Stimulated activated naive CD4-positive, alpha-beta T cell (primary cell): ENCODE measurements at places on chromosomes 5 and 9.

DNA sequence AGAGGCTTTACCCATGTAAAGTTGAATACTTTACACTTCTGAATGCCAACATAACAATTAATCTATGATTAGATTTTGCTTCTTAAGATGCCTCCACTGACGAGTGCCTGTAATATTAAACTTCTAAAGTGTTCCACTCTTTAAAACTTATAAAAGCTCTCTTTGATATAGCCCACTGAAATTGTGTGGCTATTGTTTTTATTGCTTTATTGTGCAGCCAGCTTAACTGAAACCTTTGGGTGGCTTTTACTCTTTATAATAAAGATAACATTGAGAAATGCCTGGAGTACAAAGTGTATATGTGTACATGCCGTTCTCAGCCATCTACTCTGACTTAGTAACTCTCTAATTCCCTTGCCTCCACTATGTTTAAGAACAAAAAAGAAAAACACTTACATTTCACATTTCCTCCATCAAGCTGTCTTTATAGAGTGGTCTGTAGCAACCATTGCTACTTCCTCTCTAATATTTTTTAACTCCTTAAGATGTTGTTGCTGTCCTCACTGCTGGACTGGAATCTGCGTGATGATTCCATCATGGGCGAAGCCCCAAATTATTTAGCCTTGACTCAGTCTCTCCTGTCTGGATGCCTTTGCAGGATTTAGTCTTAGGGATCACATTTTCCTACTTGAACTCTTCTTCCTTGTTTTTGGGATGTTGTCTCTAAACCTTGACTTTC lies 9.1 kb downstream of the PIK3R1 start:
- DNase-seq: no peak

DNA sequence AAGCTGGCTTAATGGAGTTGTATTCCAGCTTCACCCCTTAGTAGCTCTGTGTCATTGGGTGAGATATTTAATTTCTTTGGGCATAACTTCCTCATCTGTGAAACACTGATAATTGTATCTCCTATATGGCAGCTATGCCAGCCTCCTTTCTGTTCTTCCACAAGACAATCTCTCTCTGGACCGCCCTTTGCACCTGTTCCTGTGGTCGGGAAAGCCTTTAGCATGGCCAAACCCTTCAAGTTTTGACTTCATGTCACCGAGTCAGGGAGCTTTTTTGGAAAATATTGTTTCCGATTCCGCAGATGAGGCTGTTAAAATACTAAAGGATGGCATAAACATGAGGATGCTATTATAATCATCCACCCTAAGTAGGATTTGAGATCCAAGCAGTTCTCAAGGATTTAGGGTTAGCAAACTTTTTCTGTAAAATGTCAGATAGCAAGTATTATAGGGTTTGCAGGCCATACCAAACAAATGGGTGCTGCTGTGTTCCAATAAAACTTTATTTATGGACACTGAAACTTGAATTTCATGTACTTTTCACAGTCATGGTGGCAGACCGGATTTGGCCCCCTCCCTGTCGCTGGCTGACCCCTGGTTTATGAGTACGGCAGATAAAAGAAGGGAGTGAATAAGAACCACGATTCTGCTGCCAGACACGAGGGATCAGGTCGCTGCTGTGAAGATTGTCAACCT lies 695 bp upstream of the NDFIP1 start:
- no peak for DNase-seq

GRCh38 chr5:54326662-54327270 lies 16.4 kb upstream of the ARL15 start:
- no peak for DNase-seq

DNA sequence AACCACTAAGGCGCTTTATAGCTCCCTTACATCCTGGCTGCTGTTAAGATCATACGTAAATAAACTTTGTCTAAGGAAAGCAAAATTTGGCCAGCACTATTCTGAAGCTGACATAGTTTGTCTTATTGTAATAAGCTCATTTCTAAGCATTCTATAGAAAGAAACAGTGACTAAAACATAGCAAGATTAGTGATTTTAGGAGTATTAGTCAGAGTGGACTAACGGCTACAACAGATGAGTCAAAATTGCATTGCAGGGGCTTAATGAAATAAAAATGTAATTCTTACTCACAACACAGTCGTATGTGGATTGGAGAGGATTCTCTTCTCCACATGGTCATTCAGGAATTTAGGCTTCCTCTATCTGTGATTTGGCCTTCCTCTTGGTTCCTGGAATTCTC lies 347.6 kb downstream of the GADD45G start:
- no peak for DNase-seq

DNA sequence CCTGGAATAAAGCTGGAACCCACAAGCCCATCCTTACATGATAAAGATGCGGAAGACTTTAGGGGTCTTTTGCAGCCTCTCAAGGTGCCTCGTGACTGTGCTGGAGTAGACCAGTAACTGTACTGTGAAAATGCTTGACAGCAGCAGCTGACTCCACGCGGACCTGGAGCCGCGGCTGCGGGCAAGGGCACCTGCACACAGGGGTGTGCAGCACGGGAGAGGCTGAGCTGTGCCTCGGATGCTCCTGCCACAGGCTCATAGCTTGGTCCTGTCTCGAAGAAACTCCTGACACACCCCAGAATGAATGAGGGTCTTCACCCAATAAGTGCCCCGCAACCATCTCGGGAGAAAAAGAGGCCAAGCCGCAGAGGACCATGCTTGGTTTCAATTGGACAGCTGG lies 40.3 kb upstream of the CEP72 start:
- no peak for DNase-seq

- no peak for DNase-seq
Observed at GRCh38 chr5:149651686-149652085, 70.4 kb downstream of the ARHGEF37 start.

DNA sequence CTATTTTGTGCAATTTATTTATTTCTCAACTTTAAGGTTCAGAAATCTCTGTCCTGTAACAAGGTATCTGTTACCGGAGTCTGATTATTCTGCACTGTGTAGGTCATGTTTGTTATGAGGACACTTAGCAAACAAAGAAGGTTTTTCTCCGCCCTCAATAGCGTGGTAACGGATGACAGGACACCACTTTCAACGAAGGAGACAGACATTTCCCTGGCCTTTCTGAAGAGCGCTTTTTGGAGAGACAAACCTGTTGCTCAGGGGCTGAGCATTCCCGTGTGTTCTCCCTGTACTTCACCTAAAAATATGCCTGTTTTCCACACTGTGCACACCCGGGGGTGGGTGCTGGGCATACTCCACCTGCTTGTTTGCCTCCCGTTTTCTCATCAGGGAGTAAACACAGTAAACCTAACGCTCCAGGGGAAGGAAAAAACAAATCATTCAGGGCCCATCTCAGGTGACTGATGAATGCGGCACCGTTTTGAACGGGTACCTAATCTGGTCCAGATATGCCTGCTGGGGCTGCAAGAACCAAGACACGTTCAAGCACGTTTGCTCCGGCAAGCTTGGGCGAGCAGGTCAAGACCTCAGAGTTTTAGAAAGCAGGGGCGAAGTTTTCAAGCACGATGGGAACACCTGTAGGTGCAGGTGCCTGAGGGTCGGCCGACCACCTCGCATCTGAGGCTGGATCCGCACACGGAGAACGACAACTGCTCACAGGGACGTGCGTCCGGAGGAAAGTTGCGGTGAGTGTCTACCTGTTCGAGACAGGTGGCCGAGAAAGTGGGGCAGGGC lies 859 bp downstream of the RETREG1 start:
- DNase-seq: peak; percentile 38

- no peak for DNase-seq
Observed at GRCh38 chr5:59139695-59140094, 556.8 kb downstream of the RAB3C start.

DNA sequence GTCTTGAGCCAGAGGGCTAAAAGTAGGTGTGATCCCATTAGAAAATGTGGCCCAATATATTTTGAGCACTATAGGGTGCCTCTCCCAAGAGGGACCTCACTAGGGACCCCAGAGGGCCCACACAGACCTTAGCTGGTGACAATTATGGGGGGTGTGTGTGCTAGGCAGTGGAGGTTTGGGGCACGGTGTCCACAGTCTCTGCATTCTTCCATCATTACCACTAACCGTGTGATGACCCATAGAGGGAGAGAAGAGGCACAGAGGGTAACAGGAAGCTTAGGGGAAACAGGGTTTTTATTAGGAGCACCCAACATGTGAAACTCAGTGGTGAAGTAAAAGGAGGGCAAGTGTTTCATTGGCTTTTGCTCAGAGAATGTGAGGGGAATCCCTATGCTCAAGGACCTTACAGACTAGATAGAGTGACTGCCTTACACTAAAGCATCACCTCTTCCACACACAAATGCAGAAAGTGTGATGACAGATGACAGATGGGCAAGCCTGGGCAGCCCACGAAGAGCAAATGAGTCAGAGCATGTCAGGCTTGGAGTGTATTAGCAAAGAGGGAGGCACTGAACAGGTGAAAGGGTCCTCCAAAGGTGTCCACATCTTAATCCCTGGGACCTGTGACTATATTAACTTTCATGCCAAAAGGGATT lies 2.5 kb upstream of the ACTL7A start:
- no peak for DNase-seq

DNA sequence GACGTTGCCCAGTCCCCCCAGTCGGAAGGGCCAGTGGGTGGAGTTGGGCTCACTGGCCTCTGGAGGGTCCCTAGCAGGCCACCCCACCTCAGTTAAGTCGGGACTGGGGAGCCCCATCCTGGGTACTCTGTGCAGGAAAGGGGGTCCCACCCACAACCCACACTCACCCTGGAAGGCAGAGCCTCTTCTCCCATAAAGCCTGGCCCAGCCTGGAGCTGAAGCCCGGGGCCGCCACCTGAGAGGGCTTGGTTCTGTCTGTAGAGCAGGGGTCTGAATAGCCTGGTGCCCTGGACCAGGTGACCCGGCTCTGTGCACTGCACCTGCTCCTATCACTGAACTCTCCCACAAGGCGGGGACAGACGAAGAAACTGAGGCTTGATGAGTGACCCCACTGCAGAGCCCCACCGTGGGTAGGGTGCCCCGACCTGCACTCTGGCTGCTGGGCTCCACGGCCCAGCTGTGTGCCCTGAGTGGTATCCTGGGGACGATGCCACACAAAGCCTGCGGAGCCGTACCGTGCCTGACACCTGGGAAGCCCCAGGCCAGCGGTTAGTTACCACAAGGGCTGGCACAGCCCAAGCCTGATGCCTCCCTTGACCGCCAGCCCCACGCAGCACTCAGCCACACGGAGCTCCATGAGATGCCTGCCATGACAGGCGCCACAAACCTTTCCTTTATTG lies 7.3 kb downstream of the PTGES2 start:
- DNase-seq: no peak

DNA sequence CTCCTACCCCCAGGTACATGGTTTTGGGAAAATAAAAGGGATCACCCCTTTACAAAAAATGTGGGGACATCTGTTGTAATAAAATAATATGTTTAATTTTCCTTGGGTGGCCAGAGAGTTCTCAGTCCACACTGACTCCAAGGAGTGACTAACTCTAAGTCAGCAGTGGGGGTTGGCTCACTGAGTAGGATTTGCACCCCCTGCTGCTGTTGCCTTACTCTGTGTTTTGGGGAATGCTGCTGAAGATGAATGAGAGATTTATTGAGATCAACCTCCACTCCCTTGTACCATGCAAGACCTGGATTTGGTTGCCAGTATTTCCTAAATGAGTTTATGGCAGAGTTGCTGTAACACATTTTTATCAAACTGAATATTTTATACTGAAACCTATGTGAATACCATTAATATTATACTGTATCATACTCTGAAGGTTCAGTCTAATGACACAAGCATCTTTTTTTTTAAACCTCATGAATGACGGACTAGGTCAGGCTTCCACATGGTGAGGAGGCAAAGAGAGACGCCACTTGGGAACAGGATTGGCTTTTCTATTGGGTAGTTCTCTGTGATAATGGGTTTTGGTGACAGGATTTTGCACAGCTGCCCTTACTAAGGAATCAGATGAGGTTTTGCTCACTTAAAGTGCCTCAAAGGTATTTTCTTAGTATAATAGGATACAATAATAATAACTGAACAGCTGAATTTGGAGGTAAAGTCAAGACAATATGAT lies 121.3 kb upstream of the OSMR start:
- DNase-seq: no peak

DNA sequence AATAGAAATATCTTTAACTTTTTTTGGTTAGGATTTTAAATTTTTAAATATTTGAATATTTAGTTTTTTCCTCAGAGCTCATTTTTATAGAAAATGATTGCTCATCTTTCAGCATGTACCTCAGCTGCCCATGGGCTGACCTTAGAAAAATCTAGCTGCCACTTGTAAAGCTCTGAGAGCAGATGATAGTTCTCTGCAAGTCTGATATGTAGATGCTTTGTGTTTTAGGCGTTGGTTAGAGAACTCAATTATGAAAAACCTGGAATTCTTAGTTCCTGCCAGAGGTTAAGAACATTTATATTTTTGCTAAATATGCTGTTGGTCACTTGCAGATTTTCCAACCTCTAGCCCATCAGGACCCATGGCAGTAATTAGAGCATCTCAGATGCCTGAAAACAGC lies 15.1 kb downstream of the OTULIN start:
- no peak for DNase-seq

GRCh38 chr9:136011703-136012496 lies 50.7 kb upstream of the UBAC1 start:
- DNase-seq: no peak

DNA sequence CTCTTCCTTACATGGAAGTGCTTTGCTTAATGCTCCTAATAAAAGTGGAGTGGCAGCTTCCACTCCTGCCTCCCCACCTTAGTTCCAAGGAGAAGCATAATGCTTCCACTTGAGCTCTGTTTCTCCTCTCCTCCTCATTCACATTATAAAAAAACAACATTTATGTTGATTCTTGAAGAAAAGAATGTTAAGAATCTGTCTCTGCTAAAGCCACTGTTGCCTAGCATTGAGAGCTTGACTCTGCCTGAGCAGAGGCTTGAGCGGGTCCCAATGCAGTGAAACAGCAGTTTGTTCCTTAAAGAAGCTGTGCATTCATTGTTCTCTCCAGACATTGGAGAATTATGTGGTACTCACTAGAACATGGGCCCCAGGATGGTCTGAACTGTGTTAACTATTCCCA lies 101.5 kb upstream of the GHR start:
- no peak for DNase-seq

DNA sequence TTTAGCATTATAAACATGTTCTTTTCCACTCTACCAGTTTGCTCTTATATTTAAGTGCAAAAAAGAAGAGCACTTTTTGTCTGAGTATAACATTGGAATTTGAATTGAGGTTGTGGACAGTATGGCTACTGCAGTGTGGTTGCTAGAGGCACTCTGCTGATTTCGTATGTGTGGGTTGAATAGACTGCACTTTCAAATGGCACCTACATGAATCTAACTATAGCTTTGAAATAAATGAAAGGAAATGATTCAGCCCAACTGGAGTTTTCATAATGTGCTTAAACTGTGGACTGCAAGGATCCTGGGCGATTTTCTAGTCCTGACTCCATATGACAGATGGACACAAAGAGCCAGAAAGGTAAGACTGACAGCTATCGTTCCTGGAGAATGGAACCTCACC lies 657.6 kb upstream of the RIOK2 start:
- DNase-seq: no peak

- no peak for DNase-seq
Observed at GRCh38 chr5:63916786-63917185, 45.5 kb downstream of the HTR1A start.
